ENCODE measurements at places on chromosomes 11 and 22.

GRCh38 chr11:28009388-28009787 lies 98.6 kb downstream of the KIF18A start:
- no peak for DNase-seq

DNA sequence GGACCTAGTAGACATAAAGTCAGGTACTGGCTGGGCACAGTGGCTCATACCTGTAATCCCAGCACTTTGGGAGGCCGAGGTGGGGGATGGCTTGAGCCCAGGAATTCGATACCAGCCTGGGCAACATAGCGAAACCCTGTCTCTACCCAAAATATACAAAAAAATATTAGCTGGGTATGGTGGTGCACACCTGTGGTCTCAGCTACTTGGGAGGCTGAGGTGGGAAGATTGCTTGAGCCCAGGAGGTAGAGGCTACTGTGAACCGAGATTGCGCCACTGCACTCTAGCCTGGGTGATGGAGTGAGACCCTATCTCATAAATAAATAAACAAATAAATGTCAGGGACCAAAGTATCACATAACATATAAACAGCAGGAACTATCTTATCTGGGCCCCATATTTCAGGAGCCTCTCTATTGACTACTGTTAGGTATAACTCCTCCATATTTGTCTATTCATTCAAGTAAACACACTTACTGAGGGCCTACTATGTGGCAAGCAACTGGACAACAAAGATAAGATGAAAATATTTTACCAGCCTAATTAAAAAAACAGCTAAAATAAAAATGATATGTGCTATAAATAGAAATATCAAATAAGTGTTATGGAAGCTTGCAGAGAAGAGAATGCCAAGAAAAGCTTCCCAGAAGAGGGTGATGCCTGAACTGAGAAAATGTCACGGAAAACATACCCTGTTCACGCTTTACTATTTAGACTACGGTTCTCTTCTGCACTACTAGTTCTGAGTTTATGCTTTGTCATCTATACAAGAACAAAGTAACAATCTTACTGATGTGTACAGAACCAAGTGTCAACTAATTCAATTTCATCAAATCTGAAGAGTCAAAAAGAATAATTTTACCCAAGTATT lies 2.0 kb downstream of the NUP98 start:
- DNase-seq = no peak

- no peak for DNase-seq
Measured at GRCh38 chr22:42419243-42419881, 12.8 kb downstream of the NFAM1 start.

DNA sequence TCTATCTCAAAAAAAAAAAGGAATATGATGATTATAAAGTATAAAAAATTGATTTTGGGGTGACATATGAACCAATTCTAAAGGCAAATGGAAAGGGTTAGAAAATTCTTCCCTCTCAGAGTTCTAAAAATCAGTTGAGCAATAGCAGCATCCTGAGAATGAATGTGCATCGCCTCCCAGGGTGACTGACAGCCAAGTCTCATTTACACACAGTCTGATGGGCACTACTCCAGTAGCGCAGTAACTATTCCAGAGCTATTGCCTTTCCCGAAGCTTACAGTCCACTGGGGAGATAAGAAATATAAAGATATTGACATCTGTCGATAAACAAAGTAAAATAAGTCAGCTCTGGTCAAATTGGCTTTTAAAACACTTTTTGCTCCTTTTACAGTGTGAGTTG lies 32.3 kb upstream of the SORL1 start:
- no peak for DNase-seq

DNA sequence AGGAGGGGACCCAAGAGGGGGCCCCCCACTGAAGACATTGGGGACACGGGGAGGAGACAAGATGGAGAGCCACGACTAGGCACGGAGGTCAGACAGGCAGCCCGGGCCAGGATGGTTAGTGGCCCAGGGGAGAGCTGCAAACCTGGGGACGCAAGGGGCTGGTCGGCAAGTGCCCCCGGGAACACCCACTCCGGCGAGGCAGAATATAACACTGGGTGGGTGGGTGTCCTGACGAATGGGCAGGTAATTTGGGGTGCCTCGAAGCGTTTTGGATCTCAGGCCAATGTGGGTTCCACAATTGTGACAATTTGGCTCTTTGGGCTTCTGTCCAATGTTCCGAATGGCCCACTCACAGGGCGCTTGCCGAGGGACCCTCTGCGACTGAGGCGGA lies 9.9 kb downstream of the IGF2 start:
- no peak for DNase-seq

GRCh38 chr22:21043860-21044535 lies 1.7 kb upstream of the LRRC74B start:
- no peak for DNase-seq

DNA sequence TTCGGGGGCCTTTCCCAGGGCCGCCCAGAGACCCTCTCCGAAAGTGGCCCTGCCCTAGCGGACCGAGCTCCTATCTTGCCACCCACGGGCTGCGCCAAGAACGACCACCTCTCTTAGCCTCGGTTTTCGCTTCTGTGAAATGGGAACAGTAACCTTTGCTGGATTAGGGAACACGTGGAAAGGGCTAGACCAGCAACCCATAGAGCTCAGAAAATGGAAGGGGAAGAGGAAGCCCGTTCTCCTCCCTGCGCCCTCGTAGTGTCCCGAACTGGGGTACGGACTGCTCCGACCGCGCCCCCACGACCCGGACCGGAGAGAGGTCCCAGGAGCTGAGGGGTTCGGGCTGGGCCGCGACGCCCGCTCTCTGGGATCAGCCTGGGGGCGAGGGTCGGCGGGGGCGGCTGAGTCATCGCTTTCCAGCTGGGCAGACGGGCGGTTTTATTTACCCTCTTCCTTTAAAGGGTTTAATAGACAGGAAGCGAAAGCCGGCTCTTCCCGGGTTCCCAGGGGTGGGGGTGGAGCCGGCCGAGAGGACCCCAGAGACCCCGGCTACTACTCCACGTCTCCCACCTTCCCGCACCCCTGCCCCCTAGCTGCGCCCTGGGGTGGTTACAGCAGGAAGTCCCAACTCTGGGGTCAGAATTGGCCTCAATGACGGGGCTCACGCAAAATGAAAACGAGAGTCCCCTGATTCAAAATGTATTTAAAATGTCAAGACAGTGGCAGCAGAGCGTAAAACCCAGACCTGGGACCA lies 907 bp upstream of the PHLDA2 start:
- DNase-seq = no peak

DNA sequence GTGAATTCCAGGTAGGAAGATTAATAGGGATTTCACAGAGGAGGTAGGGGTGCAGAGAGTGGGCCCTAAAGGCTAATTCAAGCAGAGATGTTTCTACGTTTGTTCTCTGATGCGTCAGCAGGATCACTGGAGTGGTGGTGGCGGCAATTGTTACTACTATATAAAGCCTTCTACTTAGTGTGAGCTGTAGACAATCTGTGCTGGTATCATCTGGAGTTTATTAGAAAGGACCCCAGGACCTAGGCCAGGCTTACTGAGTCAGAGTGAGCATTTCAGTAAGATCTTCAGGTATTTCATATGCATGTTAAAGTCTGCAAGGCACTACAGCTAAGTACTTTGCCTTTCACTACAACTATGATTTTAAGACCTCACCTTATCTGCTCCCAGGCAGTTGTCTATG lies 59.5 kb downstream of the USP35 start:
- no peak for DNase-seq

GRCh38 chr22:25680956-25681355 lies 61.0 kb upstream of the MYO18B start:
- no peak for DNase-seq

DNA sequence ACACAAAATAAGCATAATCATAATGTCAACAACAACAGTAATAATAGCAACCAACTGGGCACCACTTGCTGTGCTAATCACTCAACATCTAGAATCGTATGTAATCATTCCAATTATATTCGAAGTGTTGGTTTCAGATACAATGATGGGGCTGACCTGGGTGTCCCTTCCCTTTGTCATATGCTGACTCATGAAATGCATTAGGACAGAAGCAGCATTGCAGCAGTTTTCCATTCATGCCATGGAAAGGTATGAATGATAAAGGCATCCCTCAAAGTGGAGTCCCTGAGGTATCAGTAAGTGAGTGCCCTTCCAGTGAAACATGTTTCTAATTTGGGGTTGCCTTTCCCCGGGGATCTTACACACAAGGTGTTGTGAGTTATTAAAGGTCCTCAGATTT lies 46.3 kb upstream of the ANO3 start:
- no peak for DNase-seq

DNA sequence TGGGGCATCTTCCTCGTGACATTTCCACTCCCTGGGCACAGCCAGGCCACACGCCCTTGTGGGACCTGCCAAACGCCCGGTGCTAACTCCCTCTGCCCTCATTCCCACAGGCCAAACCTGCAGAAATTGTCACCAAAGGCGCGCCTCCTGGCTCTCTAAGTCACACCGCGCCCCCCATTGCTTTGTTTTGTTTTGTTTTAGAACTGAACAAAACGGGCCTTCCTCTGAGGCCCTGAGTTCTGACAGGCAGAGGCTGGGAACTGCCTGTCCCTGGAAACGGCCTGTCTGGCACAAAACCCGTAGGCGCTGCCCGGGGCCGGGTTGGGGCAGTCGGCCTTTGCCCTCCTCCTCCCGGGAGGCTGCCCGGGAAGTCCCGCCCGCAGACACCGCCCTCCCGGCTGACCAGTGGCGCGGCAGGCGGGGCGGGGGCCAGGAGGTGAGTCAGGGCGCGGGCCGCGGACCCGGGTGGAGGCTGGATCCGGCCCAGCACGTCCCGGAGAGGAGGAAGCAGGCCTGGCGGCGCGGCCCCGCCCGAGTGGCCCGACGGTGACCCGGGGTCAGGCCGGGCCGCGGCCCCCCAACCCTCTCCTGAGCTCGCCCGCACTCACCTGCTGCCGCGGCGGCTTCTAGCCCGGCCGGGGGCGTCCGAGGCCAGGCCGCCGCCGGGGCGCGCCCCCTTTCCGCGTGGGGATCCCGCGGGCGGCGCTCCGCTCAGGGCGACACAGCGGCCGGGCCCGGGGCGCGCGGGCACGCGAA lies 465 bp downstream of the SUN2 start:
- no peak for DNase-seq

DNA sequence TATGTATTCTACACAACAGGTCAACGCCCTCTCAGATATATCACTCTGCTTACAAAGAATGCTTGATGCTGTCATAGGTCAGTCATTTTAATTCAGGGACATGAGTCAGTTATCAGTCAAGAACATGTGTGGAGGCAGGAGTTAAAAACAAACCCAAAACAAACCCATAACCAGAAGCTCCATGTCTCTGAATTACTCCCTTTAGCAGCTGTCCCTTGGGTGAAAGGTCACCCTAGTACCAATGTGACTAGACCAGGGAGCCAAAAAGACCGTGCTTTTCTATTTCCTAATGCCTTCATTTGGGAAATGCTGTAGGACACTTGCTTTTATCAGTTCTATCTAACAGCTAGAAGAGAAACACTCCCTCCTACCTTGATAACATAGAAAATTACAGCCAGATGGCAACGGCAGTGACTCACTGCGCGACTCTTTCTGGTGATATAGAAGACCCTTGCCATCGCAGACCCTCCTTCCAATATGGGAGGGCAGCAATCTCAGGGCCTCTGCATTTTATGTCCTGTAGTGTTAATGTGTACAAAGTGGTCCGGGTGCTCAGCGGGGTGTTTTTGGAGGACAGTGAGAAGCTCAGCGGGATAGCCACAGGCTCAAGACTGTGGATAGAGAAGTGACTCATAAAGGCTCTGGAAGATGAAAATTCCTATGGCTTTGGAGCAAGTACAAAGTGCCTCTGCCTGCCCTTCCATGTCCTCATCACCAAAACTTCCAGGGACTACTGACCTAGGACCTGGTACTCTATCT lies 24.8 kb downstream of the APOL5 start:
- DNase-seq = no peak

DNA sequence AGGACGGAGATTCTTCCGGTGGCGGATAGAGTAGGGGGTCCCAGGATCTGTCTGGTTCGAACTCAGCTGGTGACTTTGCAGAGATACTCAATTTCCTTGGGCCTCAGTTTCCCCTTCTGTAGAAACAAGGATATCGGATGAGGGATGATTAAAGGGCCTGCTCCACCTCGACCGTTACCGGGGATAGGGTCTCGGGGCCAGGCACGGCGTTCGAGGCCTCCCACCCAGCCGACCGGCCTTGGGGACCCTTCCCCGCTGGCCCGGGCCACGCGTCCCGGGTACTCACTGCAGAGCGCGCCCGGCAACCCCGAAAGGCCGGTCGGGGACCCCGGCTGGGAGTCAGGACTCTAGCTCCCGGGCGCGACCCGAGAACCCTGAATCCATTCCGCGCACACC lies 321 bp downstream of the RHBDD3 start:
- DNase-seq = no peak

GRCh38 chr11:2368851-2369180 lies 8.3 kb upstream of the CD81 start:
- DNase-seq = no peak

- no peak for DNase-seq
Measured at GRCh38 chr11:125082611-125083311, 19.7 kb downstream of the SLC37A2 start.

GRCh38 chr11:35949242-35949641 lies 5.4 kb downstream of the LDLRAD3 start:
- DNase-seq = no peak

DNA sequence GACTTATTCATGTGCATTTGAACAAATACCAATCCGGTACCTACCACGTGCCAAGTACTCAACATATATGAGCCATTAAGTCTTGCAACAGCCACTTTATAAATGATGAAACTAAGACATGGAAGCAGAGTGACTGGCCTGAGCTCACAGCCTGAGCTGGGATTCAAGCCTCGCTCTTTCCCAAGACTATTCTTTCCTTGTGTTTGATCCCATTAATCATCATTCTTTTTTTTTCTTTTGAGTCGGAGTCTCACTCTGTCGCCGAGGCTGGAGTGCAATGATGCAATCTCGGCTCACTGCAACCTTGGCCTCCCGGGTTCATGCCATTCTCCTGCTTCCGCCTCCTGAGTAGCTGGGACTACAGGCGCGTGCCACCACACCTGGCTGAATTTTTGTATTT lies 119.3 kb downstream of the ABTB2 start:
- no peak for DNase-seq

DNA sequence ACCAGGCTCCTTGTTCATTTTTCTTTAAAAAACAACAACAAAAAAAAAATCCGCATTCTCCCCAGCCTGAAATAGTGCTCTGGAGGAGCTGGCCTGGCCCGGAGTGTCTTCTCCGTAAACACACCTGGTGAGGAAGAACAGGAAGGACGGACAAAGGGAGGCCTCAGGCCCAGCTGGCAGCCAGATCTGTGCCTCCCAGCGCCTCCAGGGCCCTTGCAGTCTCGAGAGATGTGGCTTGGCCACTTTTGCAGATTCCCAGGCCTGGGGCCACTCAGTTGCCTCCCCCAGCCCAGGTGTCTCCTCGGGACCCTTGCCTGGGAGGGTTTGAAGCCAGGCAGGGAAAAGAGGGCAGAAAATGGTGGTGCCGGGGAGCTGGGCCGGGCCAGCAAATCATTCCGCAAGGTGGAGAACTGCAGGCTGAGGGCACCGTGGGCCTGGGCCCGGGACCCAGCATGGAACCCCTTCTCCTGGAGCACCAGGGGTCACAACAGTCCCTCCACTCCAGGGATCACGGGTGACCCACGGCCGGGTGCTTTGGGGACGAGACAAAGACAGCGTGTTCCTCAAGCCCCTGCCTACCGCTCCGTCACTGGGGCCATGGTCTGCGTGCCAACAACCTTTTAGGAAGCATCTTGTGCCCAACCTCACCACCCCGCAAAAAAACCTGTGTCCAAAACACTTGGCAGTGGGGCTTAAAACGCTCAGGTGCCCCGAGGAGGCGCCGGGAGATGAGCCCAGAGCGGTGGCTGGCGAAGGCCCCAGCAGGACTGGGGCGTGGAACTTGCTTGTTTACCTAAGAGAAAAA lies 67.1 kb upstream of the WNT7B start:
- no peak for DNase-seq

All from NCI-H187 treated with DMSO at 0.1 percent for 48 hours (cell line).